ENCODE measurements at places on chromosomes 5 and 9.
A peak's percentile ranks its signal among the peaks of the same experiment; 100 is the strongest.

DNA sequence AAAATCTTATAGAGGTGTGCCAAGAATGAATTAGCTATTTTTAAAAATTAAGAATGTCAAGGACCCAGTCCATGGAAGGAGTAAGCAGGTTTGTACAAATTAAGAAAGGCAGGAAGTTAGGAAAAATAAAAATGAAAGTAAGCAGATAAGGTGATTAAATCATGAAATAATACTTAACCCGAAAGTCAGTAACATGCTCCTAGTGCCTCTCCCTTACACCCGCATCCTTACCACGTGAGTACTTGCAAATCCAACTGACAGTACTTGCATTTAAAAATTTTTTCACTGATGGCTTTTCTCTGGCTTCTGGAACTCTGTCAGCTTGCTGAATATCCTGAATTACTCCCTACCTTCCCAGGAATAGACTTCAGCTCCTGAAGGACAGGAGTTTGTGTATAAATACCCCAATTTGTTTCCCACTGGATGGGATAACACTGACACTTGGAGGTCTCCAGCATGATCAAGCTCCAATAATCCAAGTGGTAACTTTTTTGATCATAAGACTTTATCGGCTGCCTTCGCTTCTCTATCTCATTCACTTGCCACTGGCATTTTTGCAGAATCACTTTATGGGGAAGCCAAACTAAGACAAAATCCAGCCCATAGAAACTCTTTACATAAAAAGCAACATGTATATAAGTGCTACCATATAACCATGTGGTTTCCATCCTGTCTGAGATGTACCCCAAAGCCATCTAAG, 41.6 kb upstream of the RICTOR start:
- no peaks in the 10 kb centered on the region for H3K4me1 ChIP-seq
- no peak for DNase-seq
- peaks cover 1% of the 10 kb centered on the region for H3K27me3 ChIP-seq
- H3K4me3 ChIP-seq = no peak overlapping the region
- H3K36me3 ChIP-seq = no peaks in the 10 kb centered on the region

- no peak overlapping the region for H3K4me3 ChIP-seq
- no peaks in the 10 kb centered on the region for H3K4me1 ChIP-seq
- peaks cover 2% of the 10 kb centered on the region for H3K36me3 ChIP-seq
- no peak for DNase-seq
Observed at GRCh38 chr5:104016646-104017045, 454.1 kb upstream of the NUDT12 start.

- no peak overlapping the region for H3K27ac ChIP-seq
- no peak for DNase-seq
- H3K27me3 ChIP-seq = no peaks in the 10 kb centered on the region
- H3K4me1 ChIP-seq = peaks cover 4% of the 10 kb centered on the region
- H3K4me3 ChIP-seq = no peak overlapping the region
Observed at GRCh38 chr5:169762338-169763095, 125.4 kb downstream of the DOCK2 start.

DNA sequence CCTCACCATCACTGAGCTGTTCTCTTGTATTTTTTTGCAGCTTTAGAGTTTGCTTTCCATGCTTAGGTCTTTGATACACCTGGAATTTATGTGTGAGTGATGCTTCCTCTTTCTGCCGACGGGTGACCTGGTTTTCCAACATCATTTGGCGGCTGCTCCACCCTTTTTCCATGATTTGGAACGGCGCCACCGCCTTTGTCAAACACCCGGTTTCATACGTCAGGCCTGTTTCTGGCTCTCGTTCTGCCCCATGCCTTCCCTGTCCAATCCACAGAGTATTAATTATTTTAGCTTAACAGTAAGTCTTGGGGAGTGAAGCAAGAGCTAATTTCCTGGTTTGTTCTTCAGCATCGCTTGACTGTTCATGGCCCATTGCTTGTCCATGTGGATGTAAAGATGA, 30.2 kb downstream of the CACNA1B start:
- DNase-seq = no peak
- no peaks in the 10 kb centered on the region for H3K36me3 ChIP-seq
- H3K4me1 ChIP-seq = no peaks in the 10 kb centered on the region
- H3K4me3 ChIP-seq = no peak overlapping the region

- no peak overlapping the region for H3K4me3 ChIP-seq
- no peak for DNase-seq
- no peaks in the 10 kb centered on the region for H3K36me3 ChIP-seq
- H3K4me1 ChIP-seq = no peaks in the 10 kb centered on the region
- H3K27me3 ChIP-seq = peaks cover 14% of the 10 kb centered on the region
Observed at GRCh38 chr9:73210886-73211666, 59.4 kb downstream of the ANXA1 start.

DNA sequence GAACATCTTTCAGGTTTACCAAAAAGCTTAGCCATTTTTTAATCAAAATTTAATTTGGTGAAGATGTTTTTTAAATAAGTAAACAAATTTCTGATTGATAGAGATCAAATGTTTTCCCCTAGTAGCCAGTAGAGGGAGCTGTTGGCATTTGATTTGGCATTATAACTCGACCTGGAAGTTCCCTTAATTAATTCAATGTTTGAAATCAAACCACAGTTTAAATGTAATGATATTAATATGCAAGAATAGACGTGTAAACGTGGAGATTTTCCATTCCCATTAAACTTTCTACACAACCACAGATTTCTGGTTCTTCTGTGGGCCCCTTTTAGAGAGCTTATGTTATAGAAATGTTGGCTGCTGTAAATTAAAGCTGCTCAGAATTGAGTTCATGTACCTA, 148.1 kb upstream of the MPDZ start:
- DNase-seq = no peak
- no peaks in the 10 kb centered on the region for H3K4me1 ChIP-seq
- no peak overlapping the region for H3K27ac ChIP-seq
- no peak overlapping the region for H3K4me3 ChIP-seq

DNA sequence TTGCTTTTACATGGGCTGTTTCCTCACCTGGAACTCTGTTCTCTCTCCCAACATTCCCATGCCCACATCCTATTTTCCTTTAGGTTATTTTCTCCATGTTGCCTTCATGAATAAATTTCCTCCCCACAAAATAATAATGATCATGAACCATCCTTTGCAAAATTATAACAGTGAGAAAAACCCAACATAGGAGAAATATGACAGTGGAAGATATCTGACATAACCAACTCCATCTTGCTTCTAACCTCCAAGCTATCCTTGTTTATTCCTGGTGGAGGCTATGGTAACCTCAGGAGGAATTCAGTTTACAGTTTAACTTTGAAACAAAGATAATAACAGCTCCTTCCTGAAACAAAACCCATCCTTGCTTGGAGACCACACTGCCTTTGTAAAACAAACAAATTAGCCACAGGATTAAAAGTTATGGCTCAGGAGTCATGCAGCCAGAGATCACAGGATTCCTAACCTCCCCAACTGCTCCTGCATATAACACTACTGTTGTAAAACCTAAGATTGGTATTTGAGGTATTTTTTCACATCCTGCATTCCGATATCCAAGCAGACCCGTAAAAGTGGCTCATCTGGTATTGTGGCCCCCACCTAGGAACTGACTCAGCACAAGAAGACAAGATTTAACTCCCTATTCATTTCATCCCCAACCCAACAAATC, 212.4 kb downstream of the TRIM32 start:
- H3K36me3 ChIP-seq = no peaks in the 10 kb centered on the region
- H3K27me3 ChIP-seq = no peaks in the 10 kb centered on the region
- DNase-seq = no peak
- no peak overlapping the region for H3K4me3 ChIP-seq
- H3K4me1 ChIP-seq = no peaks in the 10 kb centered on the region
- no peak overlapping the region for H3K27ac ChIP-seq

- H3K4me3 ChIP-seq = no peak overlapping the region
- DNase-seq = no peak
- no peak overlapping the region for H3K27ac ChIP-seq
- no peaks in the 10 kb centered on the region for H3K4me1 ChIP-seq
- H3K27me3 ChIP-seq = no peaks in the 10 kb centered on the region
- no peaks in the 10 kb centered on the region for H3K36me3 ChIP-seq
Observed at GRCh38 chr5:33637011-33637410, 196.2 kb downstream of the TARS1 start.

DNA sequence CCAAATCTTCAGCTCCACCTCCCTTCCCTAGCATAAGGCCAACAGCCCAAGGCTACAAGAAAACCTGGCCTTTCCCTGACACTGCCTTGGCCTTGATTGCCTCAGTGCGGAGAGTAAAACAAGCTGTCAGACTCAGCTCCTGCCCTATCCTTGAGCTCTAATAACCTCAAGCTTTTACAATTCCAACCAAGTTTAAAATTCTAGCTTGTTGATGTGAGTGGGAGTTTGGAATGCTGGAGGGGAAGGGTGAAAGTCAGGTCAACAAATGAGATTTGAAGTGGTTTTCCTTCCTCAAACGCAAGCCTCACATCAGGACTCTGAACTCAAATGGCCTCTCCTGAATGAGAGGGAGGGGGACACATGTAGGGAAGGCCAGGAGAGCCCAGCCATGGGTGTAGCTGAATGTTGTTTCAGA, 197.0 kb upstream of the VLDLR start:
- H3K27ac ChIP-seq = no peak overlapping the region
- no peak for DNase-seq
- no peaks in the 10 kb centered on the region for H3K4me1 ChIP-seq
- no peaks in the 10 kb centered on the region for H3K36me3 ChIP-seq
- no peak overlapping the region for H3K4me3 ChIP-seq

DNA sequence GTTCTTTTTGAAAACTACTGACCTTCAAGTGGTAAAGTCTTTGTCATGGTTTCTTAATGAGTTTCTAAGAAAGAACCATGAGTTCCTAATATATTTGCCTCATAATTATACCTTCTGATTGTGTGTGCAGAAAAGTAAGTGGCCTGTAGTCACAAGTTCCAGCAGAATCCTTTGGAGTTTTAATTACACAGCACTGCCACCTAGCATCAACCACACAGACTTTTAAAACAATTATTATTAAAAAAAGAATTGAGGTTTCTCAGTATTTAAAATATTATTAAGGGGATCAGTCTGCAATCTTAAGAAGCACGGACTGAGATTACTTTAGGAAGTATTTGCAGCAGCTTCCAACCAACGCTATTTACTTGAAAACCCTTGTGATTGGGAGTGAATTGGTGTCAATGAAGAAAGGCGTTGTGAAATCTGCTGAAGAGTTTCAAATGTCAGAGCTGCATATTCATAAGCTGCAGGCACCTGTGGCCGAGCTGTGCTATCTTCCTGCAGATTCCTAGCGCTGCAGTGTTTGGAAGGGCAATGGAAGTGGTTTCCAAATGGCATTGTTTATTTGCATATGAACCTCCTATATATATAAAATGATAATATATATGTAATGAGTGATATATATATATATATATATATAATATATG, 1074.2 kb upstream of the WWC1 start:
- H3K4me3 ChIP-seq = no peak overlapping the region
- no peak overlapping the region for H3K27ac ChIP-seq
- no peaks in the 10 kb centered on the region for H3K36me3 ChIP-seq
- no peaks in the 10 kb centered on the region for H3K27me3 ChIP-seq

GRCh38 chr5:174971210-174971609, 246.8 kb downstream of the MSX2 start:
- H3K4me3 ChIP-seq = no peak overlapping the region
- peaks cover 4% of the 10 kb centered on the region for H3K36me3 ChIP-seq
- H3K27ac ChIP-seq = no peak overlapping the region
- DNase-seq = no peak
- peaks cover 3% of the 10 kb centered on the region for H3K4me1 ChIP-seq

DNA sequence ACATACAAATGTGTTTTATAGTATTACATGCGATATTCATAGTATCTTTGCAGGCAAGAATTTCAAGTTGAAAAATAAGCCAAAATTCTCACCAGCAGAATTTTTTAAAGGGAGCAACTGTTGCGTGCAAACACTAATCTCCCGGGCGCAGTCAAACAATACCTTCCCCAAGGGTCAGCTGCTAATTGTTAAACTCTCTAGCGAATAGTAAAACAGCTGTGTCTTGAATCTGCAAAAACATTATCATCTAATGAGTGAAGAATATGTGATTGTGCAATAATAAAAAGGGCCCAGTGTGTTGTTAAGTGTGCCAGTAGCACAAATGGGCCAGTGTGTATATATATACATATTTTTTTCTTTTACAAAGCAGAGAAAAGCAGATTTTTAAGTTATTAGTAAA, 131.4 kb downstream of the CCDC192 start:
- no peak for DNase-seq
- no peaks in the 10 kb centered on the region for H3K4me1 ChIP-seq
- H3K27ac ChIP-seq = no peak overlapping the region
- no peaks in the 10 kb centered on the region for H3K27me3 ChIP-seq

- peak overlapping the region; percentile 100 for H3K27ac ChIP-seq
- H3K27me3 ChIP-seq = no peaks in the 10 kb centered on the region
- DNase-seq = no peak
- H3K4me3 ChIP-seq = peak overlapping the region; percentile 95
Observed at GRCh38 chr5:138573949-138574670, 1.1 kb downstream of the HSPA9 start.

DNA sequence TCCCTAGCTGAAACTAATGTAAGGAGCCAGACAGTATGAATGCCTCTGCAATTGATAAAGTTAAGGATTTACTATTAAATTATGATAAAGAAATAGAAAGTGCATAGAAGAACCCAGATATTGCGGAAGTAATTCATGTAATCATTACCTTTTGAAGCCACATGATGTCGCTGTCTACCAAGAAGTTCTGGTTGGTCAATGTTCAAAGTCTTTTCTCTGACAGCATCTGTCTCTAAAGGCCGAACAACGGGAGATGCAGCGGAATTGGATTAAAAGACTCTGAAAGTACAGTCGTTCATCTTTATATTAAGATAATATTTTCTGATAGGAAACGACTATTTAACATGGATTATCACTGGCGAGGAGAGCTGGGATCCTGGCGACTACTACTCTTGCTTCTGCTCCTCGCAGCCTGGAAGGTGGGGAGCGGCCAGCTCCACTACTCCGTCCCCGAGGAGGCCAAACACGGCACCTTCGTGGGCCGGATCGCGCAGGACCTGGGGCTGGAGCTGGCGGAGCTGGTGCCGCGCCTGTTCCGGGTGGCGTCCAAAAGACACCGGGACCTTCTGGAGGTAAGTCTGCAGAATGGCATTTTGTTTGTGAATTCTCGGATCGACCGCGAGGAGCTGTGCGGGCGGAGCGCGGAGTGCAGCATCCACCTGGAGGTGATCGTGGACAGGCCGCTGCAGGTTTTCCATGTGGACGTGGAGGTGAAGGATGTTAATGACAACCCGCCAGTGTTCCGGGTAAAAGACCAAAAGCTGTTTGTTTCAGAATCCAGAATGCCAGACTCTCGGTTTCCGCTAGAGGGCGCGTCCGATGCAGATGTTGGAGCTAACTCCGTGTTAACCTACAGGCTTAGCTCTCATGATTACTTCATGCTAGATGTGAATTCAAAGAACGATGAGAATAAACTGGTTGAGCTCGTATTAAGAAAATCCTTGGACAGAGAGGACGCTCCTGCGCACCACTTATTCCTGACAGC, at the start of gene PCDHA8:
PCDHA8 (plus strand) TSS at position 210 of the 985 bp plus-strand sequence; CDS start at position 345, 135 bp downstream.
- H3K4me3 ChIP-seq = no peak within 1 kb of the TSS
- no peak for DNase-seq
- no peak within 1 kb of the TSS for H3K27ac ChIP-seq
- no peaks in the 10 kb centered on the region for H3K36me3 ChIP-seq
- H3K27me3 ChIP-seq = peaks cover 27% of the 10 kb centered on the region

GRCh38 chr9:129574911-129575585, 45.9 kb downstream of the C9orf50 start:
- H3K27ac ChIP-seq = no peak overlapping the region
- peaks cover 7% of the 10 kb centered on the region for H3K36me3 ChIP-seq
- DNase-seq = no peak
- H3K4me1 ChIP-seq = peaks cover 16% of the 10 kb centered on the region

GRCh38 chr9:107489687-107490605, at the start of gene KLF4:
Gene KLF4 (minus strand): TSS chr9:107489769. CDS start chr9:107489172, 597 bp downstream.
- H3K4me3 ChIP-seq = peak within 1 kb of the TSS; percentile 87
- DNase-seq = peak; percentile 71
- H3K4me1 ChIP-seq = peaks cover 22% of the 10 kb centered on the region
- H3K27me3 ChIP-seq = peaks cover 54% of the 10 kb centered on the region
- H3K36me3 ChIP-seq = peaks cover 3% of the 10 kb centered on the region

All from stimulated activated naive B cell treated with anti-CD40 and anti-IgM and Interleukin-4, amounts not matched to agents 10 μg/mL and 1 μg/mL and 100 μg/mL, for 72 hours (primary cell).